ENCODE measurements at places on chromosomes 5 and 9.

GRCh38 chr5:6634306-6634705, 1.1 kb downstream of the SRD5A1 start:
- DNase-seq, result no peak

DNA sequence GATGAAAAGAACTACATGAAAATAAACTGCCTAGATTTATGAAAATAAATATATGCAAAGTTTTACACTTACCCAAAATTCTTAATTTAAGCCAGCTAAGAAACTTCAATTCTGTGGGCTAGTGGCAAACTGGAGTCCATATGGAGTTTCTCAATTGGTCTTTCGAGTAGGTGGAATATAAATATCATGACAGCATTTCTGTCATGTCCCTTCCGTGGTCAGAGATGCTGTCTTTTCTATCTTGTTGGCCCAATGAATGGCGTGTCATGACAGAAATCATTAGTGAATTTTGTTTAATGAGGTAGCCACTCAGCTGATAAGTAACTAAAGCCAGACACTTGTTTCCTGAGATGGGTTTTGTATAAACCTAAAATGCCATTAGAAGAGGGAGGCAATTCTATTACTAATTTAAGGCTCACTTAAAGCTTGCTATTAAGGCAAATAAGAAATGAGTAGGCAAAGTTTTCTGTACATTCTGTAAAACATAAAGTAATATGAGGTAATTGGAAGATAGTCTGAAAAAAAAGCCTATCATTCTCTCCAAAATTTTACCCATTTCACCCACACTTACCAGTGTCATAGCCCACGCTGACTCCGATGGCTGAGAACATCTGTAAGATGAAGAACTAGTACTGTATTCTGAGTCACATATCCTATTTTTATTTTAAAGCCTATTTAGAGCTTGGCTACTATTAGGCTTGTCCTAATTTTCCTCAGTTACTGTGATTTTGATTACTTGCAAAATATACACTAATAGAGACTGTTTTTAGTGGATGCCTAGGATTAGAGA, 419.3 kb upstream of the MEF2C start:
- no peak for DNase-seq

DNA sequence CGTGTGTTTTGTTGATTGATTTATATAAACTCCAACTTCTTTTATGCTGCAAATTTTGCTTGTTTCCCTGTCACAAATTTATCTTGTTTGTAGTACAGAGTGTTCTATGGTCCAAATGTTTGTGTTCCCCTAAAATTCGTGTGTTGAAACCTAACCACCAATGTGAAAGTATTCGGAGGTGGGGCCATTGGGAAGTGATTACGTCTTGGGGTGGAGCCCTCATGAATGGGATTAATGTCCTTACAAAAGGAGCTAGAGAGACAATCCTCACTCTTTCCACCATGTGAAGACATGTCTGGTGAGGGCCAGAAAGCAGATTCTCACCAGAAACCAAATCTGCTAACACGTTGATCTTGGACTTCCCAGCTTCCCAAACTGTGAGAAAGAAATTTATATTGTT, 262.0 kb downstream of the MAN2A1 start:
- DNase-seq, result no peak

DNA sequence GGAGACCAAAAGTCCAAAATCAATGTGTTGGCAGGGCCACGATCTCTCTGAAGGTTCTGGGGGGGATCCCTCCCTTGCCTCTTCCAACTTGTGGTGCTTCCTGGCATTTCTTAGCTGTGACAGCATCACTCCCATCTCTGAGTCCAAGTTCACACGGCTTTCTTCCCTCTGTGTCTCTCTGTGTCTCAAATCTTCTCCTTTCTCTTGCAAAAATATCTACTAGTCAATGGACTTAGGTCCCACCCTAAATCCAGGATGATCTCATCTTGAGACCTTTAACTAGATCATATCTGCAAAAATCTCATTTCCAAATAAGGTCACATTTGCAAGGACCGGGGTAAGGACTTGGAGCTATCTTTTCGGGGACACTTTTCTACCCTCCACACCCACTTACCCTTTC, 186.1 kb downstream of the HSD17B3 start:
- no peak for DNase-seq

- DNase-seq, result no peak
These were observed 20.1 kb upstream of the LTC4S start for GRCh38 chr5:179773686-179774040.

- no peak for DNase-seq
These were observed 9.5 kb downstream of the IL9 start for GRCh38 chr5:135886136-135886535.

DNA sequence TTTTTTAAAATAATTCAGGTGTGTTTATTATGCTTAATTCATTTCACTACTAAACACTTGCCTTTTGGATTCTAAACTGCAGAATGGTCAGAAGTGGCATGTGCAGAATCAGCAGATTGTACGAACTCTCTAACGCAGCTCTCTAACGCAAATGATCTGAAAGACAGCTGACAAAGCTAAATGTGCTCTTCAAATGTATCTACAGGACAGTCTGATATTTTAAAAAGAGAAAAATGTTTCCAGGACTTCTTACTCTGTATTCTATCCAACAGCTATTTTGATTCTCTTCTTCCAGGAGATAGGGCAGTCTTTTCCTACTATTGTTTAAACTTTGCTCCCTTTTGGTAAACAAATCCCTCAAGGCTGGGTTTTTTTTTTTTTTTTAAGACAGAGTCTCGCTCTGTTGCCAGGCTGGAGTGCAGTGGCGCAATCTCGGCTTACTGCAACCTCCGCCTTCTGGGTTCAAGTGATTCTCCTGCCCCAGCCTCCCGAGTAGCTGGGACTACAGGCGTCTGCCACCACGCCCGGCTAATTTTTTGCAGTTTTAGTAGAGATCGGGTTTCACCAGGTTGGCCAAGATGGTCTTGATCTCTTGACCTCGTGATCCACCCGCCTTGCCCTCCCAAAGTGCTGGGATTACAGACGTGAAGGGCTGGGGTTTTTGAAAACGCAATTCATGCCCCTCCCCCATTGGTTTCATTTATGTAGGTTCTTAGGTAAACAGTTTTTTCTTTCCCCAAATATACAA, 1.2 kb downstream of the NMRK1 start:
- no peak for DNase-seq

DNA sequence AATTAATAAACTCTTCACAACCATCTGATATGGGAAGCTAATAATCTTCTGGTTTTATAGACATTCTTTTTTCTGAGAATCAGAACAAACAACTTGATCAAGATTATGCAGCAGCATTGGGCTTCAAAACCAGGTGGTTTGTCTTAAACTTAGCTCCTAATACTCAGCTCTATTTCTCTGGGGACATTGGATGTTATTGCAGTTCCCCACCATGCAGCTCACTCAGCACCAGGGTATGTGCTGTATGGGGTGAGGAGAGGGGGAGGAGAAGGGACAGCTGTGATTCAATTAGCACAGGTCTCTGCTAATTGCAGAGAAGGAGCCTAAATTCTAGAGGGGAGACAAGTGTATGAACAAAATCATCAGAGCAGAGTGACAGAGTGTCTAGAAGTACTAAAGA, 210.7 kb upstream of the TNC start:
- DNase-seq, result no peak

GRCh38 chr5:84032324-84032723, 311.7 kb upstream of the HAPLN1 start:
- DNase-seq, result no peak

- no peak for DNase-seq
These were observed 34.0 kb upstream of the HOMER1 start for GRCh38 chr5:79547982-79548381.

DNA sequence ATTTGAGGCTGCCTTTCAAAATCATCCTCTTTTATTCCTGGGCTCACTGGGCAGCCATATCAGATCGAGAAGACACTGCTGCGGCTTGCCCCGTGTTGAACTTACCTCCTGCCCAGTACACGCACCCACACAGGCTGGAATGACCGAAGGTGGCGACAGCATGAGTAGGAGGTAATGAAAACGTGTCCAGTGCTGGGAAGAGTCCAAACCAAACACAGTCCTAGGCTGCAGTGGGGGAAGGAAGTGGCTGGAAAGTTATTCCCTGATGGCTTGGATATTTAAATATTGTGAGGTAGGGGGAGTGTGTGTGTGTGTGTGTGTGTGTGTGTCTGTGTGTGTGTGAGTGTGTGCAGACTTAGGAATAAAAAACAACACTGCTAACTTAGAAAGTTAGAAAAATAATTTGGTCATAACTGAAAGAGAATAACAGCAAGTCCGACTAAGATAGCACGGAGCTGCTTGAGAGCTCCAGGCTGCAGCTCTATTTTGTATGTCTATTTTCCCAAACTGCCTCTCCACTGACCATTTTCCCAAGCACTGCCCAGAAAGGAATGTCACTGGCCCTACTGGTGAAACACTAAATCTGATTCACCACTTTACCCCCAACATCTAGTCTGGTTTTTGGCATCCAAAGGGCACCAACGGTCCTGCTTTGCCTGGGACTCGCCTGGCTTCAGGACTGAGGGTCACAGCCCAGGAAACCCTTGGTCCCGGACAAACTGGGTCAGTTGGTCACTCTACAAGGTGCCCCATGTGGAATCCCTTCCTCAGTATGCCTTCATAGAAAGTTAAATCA, 41.2 kb downstream of the ANKH start:
- no peak for DNase-seq

DNA sequence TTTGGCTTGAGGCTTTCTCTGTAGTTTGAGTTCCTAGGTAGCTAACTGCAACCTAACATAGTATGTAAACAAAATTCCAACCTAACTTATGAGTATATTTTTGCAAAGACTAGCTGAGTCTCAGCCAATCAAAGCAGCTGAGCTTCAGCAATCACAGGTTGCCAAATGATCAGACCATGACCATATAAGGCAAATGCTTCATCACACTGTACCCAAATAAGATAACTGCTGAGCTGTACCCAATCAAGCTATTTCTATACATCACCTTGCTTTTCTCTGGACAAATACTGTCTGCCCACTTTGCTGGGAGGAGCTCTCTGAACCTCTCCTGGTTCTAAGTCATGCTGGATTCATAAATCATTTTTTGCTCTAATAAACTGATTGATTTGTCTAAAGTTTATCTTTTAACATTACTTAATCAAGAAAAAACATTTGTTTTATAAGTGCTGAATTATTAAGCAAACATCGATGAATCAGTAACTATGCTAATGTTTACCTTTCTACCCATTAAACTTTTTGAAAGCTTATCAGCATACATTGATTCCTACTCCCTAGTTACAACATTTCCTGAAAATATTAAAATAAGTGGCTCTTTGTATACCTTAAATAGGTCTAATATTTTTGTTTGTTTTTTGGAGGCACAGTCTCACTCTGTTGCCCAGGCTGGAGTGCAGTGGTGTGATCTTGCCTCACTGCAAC, 129.7 kb upstream of the PCA3 start:
- no peak for DNase-seq

GRCh38 chr9:91495450-91495849, 71.8 kb upstream of the NFIL3 start:
- DNase-seq, result no peak

GRCh38 chr9:35790385-35791296, 750 bp upstream of the NPR2 start:
- DNase-seq, result peak; percentile 49

- DNase-seq, result no peak
These were observed 25.3 kb downstream of the NSUN2 start for GRCh38 chr5:6607559-6607936.

DNA sequence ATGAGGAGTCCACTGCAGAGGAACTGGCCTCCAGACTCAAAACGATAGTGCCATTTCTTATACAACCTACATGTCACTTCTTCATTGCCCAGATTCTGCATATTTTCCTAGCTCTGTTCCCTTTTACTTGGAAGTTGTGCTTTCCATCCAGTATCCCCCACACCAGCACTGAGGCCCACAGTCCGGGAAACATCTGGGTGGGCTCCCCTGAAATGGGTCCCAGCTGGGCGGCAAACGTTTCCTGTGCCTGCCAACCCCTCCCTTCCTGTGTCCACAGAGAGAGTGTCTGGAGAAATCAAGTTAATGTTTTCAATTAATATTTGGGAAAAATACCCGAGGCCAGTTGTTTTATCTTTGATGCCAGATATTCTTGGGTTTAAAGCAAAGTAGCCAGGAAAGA, 111.8 kb downstream of the COL23A1 start:
- no peak for DNase-seq

GRCh38 chr5:152349683-152350526, 55.2 kb downstream of the NMUR2 start:
- DNase-seq, result peak; percentile 2

- no peak for DNase-seq
These were observed 272.8 kb downstream of the ICE1 start for GRCh38 chr5:5695266-5695665.

DNA sequence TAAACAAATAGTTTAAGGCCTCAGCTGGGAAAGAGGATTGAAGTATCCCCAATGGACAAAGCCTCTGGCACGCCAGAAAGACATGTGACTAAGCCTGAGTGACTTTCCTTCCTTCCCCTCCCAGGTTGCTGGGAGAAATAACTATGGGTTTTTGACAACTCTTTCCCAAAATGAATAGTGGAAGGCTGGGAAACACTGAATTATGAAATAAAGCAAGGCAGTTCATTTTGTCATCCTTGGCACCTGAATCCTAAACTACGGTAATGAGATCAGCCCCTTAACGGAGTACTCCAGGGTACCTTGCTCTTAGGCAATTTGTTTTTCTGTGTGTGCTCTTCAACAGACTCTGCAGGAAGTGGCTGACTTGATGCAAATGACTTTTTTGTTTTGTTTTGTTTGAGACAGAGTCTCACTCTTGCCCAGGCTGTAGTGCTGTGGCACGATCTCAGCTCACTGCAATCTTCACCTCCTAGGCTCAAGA, 75.2 kb downstream of the LMNB1 start:
- DNase-seq, result no peak

DNA sequence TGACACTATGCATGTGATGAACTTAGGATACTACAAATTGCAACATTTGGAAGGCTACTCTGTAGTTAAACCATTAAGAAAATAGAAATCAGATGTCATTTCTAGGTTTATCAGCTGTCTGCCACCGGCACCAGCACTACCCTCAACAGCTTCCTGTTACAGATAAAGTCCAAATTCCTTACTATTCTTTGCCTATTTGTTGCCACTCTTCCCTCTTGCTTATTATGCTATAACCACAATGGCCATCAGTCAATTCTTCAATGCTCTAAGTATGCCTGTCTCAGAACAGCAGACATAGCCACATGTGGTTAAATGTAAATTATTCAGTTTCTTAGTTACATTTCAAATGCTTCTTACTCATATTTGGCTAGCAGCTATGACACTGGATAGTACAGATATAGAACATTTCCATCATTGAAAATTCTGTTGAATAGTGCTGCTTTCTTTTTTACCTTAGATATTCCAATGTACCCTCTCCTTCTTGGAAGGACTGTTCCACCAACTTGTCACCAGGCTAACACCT, 21.0 kb downstream of the DHX29 start:
- DNase-seq, result no peak

Measured in T-helper 9 cell (primary cell).